ENCODE measurements at places on chromosomes 4 and X.
A peak's percentile ranks its signal among the peaks of the same experiment; 100 is the strongest.

DNA sequence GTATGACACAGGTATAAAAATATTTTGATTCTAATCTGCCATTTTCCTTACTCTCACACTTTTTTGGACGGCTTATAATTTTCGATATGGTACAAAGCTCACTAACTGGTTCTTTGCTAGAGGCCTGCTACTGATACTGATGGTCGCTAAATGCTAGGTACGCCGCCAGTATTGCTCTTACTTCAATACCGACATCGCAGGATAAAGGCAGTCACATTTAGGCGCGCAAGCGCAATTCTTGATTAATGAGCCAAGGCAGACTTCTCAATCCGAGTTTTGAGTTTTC is 557 bp upstream of the USP38 start:
- DNase-seq, result no peak

GRCh38 chr4:150268444-150268843 is 190.2 kb downstream of the DCLK2 start:
- DNase-seq, result no peak

GRCh38 chr4:926538-926937 is 5.6 kb downstream of the GAK start:
- peak; percentile 27 for DNase-seq

- no peak for DNase-seq
These were observed 54.4 kb upstream of the HGFAC start for GRCh38 chr4:3387154-3387942.

GRCh38 chr4:38621028-38621684 is 42.8 kb upstream of the KLF3 start:
- DNase-seq, result peak; percentile 89
